Posterior cingulate gyrus (tissue), 11 donors: ENCODE measurements at places on chromosomes 6 and 20.

- DNase-seq = no peak
Observed at GRCh38 chr6:49257549-49257948, 205.5 kb downstream of the MMUT start.

GRCh38 chr20:49119988-49120387 lies 68.1 kb downstream of the STAU1 start:
- no peak for DNase-seq

- no peak for DNase-seq
Observed at GRCh38 chr6:1049170-1049569, 262.7 kb upstream of the FOXQ1 start.

DNA sequence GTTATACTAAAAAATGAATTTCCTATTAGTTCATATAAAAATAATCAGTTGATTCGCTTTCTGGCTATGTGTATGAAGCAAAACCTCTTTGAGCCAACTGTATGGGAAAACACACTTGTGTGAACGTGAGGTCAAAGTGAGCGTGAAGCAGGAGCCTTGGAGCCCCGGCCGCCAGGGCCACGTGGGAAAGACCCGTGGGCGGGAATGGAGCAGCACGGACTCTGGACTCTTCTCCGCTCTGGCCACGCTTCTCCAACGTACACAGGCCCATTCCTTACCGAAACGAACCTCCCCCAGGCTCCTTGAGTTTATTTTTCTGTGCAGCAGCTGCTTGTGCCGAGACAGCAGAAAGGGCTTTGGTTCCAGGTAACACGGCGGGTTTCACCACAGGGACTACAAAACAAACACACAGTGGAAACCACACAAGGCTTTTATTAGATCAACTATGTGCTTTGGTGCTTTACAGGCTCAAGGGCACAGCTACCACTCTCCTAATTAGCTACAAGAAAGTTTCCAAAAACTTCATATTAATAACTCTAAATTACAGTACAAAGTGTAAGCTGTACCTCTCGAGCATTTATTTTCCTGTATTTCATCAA lies 62.7 kb downstream of the TAF4 start:
- no peak for DNase-seq

DNA sequence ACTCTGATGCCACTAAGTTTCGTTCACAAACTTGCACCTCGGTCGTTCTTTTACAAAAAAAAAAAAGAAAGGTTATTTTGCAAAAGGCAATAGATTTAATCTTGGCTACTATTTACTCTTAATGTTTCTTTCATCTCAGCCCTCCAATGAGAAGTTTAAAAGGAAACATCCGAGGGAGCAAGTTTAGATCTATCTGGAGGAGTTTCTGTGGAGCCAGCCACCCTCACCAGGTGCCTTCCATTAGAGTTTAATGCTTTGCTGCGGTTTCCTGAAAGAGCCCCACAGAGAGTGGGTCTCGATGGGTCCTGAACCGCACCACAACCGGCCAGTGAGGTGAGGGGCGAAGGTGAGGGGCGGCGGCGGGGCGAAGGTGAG lies 632 bp downstream of the PRKN start:
- DNase-seq = no peak

GRCh38 chr6:156767603-156768467 lies 9.3 kb upstream of the ARID1B start:
- DNase-seq = no peak

DNA sequence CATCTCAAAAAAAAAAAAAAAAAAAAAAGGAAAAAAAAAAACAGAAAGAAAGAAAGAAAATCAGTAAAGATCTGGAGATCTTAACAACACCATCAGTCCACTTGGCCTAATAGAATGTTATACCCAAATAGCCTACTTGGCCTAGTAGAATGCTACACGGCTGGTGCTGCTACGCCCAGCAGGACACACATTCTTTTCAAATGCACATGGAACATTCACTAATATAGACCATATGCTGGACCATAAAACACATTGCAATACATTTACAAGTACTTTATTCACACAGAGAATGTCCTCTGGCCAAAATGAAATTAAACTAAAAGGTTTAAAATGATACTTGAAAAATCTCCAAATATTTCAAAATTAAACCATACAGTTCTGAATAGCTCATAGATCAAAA lies 80.0 kb upstream of the TNFAIP3 start:
- DNase-seq = no peak

DNA sequence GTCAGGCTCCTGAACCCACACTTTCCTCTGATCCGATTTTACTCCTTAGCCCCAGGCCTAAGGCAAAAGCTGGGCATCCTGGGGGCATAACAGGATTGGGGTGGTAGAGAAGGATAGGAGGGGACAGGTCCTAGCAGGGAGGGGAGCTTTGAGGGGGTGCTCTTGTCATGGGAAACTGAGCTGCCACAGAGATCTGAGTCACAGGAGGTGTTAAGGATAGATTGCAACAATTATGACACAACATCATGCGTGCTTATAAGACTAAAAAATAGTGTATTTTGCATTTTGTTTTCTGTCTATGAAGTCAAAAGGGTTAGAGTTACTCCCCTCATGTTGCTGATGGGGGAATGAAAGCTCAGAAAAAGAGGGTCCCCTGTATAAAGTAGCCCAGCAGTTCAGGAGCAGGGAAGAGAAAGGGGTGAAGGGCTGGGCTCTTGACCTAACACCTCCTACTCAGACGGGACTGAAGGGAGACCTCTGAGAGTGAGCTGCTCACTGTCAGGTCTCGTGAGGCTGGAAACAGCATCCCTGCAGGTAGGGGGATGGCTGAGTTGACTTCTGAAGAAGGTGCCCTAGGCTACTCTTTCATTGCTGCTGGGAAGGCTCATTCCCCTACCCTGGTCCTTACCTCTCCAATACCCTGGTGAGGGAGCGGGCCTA lies 2.0 kb downstream of the GLP1R start:
- DNase-seq = no peak

DNA sequence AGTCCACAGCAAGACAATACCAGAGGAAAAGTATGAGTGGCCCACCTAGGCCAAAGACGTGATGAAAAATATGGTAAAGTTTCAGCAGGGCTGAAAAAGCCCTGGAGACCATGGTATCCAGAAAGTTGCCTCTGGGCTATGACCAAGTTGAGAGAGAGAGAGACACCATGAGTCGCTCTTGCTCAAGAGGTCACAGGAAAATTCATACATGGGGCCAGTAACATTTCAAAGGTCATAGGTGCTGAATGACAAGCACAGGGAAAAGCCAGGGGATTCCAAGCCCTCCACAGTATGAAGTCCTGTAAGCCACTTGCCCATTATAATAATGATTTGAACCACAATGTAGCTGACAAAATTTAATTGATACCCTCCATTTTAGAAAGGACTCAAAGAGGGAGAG lies 657.7 kb upstream of the CITED2 start:
- no peak for DNase-seq

- DNase-seq = no peak
Observed at GRCh38 chr6:129248946-129249345, 366.0 kb downstream of the LAMA2 start.

DNA sequence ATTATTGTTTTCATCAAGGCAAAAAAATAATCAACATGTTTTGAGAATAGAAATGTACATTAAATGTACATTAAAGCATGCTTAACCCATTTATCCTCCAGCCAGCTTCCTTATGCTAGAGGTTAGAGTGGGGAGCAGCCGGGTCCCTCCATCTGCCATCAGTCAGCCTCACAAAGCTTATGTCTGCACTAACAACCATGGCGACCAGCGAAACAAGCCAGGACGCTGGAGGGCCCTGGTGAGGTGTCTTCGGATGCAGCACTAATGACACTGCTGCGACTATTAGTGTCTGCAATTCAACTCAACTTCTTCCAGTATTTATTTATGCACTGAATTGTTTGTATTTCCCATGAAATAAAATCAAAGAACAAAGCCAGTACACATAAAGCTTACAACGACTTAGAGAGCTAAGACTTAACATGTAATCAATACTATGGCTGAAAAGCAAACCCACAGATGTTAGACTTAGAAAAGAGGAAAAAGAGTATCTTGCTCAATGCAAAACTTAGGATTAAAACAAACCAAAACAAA lies 6.8 kb downstream of the CLDN20 start:
- DNase-seq = no peak

DNA sequence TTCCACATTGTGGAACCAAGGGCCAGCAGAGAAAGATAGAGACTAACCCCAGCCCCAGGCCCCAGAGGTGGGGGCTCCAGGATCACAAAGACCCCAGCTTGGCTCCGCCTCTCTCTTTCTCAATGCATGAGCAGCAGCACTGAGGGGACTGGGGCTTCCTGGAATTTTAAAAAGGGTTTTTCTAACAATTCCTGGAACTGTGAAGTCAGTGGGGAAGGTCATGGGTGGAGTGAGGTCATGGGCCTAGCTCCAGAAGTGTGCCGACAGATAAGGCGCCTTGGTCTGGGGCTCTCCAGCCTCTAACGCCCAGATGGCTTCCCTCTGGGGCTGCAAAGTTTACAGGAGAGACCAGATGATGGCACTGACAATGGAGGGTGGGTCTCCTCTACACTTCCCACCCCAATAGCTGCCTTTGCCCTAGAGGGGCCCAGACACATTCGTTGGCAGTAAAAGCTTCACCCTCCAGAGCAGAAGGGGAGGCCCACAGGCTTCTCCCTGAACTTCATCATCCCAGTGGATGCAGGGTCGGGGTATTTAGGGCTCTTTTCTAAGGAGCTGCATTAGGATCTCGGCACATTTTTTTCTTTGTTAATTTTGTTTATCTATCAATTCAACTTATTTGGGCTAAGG lies 46.9 kb upstream of the CD93 start:
- DNase-seq = no peak

DNA sequence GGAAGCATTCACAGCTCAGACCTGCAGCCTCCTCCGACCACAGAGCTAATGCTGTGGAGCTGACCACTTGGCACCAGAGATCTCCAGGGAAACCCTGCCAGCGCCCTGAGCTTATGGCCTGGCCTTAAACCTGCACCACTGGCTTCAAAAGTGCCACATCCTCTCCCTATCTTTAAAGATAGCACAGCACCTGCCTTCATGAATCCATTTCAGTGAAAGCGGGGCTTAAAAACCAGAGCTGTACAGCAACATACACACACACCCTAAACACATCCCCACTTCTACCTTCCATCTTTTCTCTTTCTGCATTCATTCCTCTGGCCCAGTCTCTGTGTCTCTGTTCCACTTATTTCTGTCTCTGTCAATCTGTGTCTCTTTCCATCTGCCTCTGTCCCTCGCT lies 59.8 kb upstream of the CCDC167 start:
- no peak for DNase-seq

GRCh38 chr6:88443554-88443953 lies 277.4 kb upstream of the CNR1 start:
- no peak for DNase-seq

GRCh38 chr6:108336971-108337370 lies 42.1 kb downstream of the AFG1L start:
- DNase-seq = no peak

- DNase-seq = no peak
Observed at GRCh38 chr6:83314693-83315092, 116.2 kb downstream of the ME1 start.

GRCh38 chr20:38434301-38434741 lies 807 bp downstream of the SNHG17 start:
- no peak for DNase-seq

GRCh38 chr20:9070304-9070703 lies 1.4 kb downstream of the PLCB4 start:
- DNase-seq = no peak

- no peak for DNase-seq
Observed at GRCh38 chr6:149480502-149481280, 4.1 kb downstream of the ZC3H12D start.

DNA sequence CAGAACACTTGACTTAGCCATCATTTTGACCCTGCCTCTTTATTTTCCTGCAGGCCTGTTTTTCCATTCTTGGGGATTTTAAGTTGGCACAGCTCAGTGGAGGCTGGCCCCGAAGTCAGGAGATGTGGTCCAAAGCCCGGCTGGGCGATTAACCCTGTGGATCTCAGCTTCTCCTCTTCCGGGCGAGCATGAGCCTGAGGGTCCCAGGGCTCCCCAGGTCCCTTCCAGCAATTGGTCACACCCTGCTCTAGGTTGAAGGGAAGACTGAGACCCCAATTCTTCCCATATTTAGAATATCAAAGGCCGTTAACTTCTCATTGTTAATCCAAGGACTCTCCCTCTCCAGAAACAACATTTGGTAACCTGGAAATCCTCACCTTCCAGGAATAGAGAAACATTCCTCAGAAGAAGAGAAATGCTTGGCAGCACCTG lies 2.3 kb downstream of the THBS2 start:
- DNase-seq = no peak

DNA sequence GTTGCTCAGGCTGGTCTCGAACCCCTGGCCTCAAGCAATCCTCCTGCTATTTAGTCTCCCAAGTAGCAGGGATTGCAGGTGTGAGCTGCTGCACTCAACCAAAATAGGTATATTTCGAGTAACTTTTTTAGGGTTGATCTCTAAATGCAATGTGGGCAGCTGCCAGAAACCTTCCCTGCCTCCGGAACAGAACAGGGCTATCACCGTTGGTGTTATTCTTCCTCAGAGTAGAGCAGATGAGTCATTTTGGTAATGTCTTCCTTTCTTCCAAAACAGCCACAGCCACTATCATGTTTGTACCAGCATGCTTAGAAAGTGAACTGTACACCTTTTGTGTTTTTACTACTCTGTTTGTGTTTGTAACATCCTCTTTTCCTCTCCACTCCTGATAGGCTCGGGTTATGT lies 44.1 kb downstream of the SNX9 start:
- no peak for DNase-seq

DNA sequence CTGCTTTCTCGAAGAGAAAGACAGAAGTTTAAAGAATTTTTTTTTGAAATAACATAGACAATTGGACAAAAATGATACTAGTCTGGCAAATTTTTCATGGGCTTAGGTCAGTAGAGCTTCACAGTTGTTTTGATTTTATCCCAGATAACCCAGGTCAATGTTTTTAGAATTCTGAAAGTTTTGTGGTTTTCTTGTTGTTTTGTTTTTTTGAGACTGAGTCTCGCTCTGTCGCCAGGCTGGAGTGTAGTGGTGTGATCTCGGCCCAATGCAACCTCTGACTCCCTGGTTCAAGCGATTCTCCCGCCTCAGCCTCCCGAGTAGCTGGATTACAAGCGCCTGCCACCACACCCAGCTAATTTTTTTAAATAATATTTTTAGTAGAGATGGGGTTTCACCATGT lies 22.8 kb downstream of the KIF13A start:
- DNase-seq = no peak

- DNase-seq = no peak
Observed at GRCh38 chr6:3530515-3530914, 73.7 kb upstream of the SLC22A23 start.

DNA sequence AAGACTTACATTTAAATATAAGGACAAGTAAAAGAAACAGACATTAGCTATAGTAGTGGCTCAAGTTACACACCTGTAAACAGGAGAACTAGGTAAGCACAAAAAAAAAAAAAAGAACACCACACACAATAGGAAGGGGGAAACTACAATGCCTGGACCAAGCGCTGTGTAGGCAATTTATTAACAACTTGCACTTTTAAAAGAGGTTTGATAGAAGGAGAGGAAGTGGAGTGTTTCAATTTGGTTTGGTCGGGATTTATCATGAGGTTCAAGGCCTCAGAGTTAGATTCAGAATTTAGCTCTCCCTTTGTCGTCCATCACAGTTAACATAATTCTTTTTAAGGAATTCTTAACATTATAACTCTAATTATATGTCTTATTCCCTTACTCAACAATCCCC lies 1.1 kb upstream of the USP49 start:
- no peak for DNase-seq

GRCh38 chr6:27591699-27592480 lies 119.0 kb upstream of the ZNF184 start:
- DNase-seq = no peak
